ENCODE measurements at places on chromosomes 2 and 18.

GRCh38 chr18:57581301-57581934 is 5.1 kb downstream of the FECH start:
- DNase-seq = no peak

DNA sequence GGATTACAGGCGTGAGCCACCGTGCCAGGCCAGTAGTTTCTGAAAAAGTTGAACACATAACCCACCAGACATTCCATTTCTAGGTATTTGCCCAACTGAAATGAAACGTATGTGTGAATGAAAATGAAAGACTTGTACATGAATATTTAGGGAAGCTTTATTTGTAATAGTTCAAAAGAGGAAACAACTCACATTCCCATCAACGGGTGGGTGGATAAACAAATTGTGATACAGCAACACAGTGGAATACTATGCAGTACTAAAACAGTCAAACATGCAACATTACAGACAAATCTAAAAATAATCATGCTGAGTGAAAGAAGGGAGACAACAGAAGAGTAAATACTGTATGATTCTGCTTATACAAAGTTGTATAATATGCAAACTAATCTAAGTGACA is 46.8 kb downstream of the TMEM131 start:
- DNase-seq = no peak

GRCh38 chr2:88074854-88075292 is 7.2 kb downstream of the SMYD1 start:
- no peak for DNase-seq

DNA sequence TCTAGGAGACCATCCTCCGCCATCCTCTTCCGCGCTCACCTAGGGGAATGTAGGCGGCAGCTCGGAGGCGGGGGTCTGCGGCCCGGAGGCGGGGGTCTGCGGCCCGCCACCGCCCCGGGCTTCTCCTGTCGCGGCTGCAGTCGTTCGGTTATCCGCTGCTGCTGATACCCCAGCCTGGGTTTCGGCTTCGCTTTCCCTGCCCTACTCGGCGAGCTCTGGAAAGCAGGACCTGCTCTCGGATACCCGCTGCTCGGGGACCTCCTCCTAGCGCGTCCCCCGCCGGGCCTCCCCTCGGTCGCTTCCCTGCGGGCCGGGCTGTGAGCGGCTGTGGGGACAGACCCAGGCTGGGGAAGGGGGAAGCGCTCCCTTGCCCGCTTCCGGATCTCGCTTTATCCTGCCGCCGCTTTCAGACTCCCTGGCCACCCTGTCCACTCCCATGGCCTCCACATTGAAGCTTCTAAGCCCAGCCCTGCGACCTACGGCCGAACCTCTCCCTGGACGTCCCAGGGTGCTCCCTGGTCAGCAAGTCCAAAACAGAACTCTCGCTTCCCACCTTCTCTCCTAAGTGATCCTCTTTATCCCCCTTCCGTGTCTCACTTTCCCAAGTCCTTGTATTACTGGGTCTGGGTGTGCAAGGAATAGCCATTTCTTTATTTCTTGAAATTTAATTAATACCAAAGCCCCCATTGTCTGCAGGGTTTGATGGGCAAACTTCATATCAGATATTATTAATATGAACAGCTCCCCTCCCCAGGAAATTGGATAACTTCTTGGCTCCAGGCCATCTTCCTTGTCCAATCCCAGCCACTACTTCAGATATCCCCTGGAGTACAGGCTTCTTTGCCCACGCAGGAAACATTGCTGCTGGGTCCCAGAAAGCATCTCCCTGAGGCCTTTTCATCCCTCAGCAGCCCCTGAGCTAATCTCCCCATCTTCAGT is 769 bp downstream of the FKBP1B start:
- no peak for DNase-seq

DNA sequence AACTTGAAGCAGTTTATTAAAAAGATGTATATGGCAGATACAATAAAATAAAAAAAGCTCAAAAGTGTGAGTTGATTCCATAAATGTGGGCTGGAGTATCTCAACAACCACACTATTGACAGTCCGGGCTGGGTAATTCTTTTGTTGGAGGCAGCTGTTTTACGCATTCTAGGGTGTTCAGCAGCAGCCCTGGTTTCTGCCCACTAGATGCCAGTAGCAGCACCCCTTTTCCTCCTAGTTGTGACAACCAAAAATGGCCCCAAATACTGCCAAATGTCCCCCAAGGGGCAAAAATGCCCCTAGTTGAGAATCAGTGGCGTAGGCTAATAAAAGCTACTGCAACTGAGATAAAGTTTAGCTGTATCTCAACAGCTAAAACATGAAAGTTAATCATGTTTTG is 44.8 kb downstream of the CHMP3 start:
- DNase-seq = no peak

- DNase-seq = no peak
Observed at GRCh38 chr2:98564541-98565132, 43.7 kb downstream of the COA5 start.

- no peak for DNase-seq
Observed at GRCh38 chr2:197011801-197012641, 85.5 kb upstream of the PGAP1 start.

- no peak for DNase-seq
Observed at GRCh38 chr2:11945139-11946126, 199.0 kb downstream of the LPIN1 start.

DNA sequence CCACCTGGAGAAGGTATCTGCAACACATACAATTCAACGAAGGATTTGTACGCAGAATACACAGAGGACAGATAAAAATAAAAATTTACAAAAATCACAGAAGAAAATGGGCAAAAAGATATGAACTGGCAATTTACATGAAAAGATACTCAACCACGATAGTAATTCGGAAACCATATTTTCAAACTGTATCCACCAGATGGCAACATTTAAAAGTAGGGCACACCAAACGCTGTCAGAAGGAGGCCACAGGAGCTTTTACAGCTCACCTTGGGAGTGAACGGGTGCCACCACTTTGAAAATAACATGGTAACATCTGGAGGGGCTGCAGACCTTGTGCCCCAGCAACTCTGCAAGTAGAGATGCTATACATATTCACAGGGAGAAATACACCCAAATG is 9.8 kb downstream of the KIF1A start:
- no peak for DNase-seq

DNA sequence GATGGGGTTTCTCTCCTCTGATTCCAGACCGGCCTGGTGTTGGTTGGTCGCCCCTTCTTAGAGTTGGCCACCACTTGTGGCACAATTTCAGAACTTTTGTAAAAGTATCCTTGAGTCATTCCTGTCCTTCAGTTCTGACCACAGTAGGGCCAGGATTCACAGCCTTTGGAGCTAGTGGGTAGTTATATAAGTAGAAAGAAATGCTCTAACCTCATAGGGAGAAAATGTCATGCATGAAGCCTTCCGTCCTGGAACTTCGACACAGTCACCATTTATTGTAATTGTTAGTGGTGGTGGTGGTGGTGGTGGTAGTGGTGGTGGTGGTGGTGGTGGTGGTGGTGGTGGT is 65.4 kb downstream of the EPAS1 start:
- no peak for DNase-seq

- DNase-seq = no peak
Observed at GRCh38 chr18:37309861-37310260, 255.7 kb downstream of the CELF4 start.

GRCh38 chr2:105754011-105754410 is 9.3 kb downstream of the NCK2 start:
- no peak for DNase-seq

DNA sequence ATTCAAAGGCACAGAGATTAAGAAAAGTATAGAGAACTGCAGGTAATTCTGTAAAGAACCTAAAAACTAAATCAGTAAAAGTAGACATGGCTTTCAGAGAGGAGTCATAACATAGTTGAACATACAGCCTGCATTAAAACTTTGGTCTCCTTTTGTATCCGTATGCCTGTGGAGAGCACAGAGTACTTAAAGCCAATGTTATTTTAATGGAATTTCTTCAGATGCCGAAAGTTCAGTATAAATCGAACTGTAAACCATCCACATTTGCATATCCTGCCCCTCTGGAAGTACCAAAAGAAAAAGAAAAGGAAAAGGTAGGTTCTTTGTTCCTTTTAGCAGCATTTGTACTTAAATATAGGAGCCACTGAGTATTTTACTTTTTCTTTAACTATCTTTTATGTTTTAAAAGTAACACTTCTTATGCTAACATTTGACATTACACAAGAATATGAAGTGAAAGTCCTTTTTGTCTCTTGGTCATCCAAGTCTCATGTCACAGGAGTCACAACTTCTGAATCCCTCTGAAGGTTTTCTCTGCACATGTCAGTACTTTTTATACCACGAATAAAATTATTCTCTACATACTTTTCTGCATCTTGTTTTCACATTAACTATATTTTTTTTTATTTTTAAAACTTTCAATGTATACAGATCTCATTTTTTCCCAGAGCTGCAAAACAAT is 34.9 kb upstream of the ARMC9 start:
- DNase-seq = no peak

GRCh38 chr2:45925636-45926366 is 274.3 kb downstream of the PRKCE start:
- no peak for DNase-seq

DNA sequence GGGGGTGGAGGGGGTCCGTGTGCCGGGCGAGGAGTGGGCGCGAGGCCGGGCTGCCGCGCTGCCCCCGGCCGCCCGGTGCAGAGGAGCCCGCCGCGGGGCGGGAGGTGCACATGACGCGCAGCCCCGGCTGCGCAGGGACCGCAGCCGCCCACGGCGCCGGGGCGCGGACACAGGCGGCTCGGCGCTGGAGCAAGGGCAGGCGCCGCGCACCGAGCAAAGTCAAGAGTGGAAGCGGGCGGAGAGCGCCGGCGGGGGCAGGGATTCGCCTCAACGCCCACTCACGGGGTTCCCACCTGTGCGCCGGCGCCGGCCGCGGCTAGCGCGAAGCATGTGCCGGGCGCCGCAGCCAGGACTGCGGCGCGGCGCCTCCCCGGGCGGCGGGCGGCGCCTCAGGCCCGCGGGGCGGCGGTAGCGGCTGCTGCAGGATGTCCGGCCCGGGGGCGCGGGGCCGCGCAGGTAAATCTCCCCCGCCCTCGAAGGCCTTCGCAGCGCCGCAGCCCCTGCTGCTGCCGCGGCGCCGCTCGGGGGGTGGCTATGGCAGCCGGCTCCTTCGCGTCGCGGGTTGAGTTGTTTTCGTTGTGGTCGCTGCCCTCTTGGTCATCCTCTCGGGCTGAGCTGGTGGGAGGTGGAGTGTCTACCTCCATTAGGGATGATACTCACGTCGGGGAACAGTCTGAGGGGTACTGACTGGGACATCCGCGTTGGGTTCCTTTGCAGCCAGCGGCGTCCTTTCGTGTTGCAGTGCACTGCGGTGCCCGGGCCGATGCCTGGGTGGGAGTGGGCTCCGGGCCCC is 216.3 kb upstream of the DTNA start:
- no peak for DNase-seq

DNA sequence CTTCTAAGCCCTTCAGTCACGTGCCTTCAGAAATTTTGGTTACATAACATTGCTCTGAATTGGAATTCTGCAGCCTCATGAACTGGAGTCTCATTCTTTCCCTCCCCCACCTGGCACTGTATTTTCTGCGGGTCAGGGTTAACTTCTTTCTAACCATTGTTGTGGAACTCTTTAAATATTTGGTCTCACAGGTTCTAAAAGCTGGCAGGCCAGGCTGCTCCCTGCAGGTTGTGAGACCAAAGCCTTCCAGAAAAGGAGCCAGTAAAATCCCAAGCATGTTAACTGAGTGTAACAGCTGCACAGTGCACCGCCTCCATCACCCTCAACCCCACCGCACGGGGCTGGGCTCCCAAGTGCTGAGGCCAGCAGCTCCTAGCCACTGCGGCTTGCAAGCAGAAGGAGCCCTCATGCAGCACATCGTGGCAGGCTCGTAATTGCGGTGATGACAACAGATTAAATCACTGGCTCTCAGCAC is 174.1 kb upstream of the ALPP start:
- no peak for DNase-seq

GRCh38 chr2:225948903-225949302 is 549.4 kb downstream of the NYAP2 start:
- DNase-seq = no peak

DNA sequence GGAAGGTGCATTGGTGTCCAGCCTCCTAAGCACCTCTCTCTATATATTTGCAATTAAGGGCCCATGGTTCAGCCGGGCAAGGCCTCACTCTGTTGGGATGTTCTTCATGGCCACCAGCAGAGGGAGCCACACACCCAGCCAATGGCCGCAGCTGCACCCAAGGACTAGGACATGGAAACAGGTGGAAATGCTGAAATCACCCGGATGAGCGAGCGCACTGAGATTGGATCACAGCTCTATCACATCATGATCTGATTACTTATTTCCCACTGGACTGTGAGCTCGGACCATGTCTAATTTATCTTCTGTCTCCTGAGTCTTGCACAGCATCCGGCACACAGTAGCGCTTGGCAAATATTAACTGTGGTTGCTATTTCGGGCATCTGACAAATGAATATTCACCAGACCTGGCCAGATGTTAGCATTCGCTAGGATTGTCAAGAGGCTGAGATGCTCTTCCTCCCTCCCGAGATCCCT is 31.2 kb downstream of the KIF3C start:
- peak; percentile 52 for DNase-seq

DNA sequence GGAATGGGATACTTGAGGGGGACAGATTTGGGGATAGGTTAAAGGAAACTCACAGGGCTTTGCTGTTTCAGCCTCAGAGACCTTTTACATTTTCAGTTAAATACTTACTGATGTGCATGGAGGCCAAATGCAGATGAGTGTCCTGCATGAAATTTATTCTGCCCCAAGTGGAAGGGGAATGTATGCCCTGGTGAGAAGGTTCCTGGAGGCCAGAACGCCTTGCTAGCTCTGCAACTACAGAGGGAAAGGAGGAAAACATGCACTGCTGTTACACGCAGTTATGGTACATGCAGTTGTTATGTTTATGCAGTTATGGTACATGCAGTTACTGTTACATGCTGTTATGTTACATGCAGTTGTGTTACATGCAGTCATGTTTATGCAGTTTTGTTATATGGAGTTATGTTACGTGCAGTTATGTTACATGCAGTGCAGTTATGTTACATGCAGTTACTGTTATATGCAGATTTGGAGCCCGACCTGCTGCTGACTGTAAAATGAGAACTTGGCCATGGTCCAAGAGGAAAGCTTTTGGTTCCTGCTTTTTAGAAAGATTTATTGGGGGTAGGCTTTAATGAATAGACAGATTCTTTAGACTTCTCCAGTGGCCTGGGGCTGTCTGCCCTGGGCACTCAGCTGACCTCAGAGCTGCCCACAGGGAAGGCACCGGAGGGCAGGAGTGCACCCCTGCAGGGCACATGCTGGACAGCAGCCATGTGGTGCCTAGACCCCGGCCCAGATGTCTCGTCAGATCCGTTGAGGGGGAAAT is 84.1 kb downstream of the LDLRAD4 start:
- no peak for DNase-seq

GRCh38 chr2:145016711-145017110 is 496.8 kb upstream of the ZEB2 start:
- no peak for DNase-seq

- no peak for DNase-seq
Observed at GRCh38 chr2:238425505-238425978, 1.2 kb upstream of the ASB1 start.

DNA sequence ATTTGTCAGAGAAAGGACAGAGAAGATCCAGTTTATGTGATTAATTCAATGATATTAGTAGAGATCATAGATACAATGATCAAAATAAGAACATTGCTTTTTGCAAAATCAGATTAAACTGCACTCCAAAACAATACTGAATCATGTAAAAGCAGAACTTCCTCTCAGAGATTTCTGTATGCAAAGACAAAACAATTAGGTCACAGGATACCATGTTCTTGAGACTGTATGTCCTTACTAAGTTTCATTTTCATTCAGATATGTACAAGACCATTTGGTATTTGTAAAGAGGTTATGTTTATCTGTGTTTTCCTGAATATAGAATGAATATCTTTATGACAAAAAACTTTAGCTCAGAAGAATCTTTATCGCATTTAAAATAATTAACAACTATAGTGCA is 161.8 kb downstream of the DLGAP1 start:
- no peak for DNase-seq

GRCh38 chr2:98867539-98868309 is 68.3 kb downstream of the CRACDL start:
- no peak for DNase-seq
